ENCODE measurements at places on chromosomes 7 and 10.

DNA sequence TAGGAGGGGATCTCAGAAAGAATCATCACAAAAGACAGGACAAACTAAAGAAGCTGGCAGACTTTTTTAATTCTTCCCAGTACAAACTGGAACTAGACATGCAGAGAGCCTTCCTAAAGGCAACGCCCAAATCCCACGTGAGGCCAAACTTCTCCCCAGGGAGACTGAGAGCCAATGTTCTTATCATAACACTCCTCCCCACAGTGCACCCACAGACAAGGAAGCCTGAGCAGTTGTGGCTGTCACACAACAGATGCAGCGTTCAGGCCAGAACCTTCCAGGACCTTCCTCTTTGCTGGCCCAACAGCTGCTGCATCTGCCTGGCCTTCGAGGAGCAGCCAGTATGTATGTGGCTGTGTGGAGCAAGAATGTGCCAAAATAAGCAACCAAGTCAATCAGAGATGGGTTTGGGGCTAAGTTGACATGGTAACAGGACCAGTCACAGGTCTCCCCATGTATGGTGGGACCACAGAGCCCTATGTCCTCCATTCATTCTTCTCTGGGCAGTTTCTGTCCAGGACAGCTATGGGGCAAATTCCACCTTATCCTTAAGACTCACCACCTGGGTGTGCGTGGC, 34.9 kb downstream of the SRPK2 start:
- no peak for DNase-seq

DNA sequence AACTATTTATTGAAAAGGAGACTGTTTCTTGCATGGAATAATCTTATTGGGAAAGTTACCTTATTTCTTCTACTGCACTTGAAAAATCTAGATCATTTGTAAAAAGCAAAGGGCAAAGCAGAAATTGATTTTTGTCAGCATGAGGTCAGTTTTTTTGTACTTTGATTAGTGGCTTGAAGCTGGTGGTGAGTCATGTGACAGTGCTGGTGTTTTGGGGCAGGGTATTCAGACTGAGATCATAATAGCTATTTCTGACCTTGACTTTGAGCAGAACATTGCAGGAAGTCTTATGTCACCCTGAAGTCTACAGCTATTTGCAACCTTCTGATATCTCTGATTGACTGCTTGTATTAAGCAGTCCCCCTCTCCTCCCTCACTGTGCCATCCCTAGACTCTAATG, 66.3 kb upstream of the SORCS3 start:
- DNase-seq: no peak

- DNase-seq: no peak
These were observed 27.7 kb downstream of the HIP1 start for GRCh38 chr7:75711076-75711475.

DNA sequence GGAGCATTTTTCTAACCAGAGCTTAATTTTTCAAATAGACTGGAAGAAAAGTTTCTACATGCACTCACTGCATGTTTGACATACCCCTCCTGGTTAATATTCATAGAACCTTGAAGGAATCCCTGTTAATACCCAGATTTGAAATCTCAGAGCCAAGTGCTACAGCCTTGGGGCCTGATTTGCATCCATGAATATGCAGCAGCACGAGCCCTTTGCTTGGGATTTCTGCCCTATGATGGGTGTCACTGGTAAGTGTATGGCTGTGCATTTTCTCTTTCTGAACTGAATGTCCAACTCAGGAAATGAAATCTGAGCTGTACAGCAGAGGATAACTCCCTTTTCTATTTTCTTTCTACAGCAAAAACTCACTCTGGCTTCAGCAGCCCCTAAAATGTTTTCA, 1157.5 kb downstream of the XPNPEP1 start:
- no peak for DNase-seq

- DNase-seq: no peak
These were observed 101.6 kb upstream of the PPIF start for GRCh38 chr10:79245539-79246208.

DNA sequence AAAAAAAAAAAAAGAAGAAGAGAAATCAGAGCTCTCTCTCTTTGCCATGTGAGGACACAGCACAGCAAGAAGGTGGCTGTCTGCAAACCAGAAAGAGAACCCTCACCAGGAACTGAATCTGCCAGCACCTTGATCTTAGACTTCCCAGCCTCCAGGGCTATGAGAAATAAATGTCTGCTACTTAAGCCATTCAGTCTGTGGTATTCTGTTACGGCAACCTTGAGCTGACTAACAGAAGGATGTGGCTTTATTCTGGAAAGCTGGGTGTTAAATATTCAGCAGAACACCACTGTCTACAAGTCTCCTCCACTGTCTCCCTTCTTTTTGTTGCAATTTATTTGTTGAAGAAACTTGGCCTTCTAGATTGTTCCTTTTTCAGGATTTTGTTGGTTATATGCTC, 5.0 kb downstream of the COL26A1 start:
- DNase-seq: no peak

DNA sequence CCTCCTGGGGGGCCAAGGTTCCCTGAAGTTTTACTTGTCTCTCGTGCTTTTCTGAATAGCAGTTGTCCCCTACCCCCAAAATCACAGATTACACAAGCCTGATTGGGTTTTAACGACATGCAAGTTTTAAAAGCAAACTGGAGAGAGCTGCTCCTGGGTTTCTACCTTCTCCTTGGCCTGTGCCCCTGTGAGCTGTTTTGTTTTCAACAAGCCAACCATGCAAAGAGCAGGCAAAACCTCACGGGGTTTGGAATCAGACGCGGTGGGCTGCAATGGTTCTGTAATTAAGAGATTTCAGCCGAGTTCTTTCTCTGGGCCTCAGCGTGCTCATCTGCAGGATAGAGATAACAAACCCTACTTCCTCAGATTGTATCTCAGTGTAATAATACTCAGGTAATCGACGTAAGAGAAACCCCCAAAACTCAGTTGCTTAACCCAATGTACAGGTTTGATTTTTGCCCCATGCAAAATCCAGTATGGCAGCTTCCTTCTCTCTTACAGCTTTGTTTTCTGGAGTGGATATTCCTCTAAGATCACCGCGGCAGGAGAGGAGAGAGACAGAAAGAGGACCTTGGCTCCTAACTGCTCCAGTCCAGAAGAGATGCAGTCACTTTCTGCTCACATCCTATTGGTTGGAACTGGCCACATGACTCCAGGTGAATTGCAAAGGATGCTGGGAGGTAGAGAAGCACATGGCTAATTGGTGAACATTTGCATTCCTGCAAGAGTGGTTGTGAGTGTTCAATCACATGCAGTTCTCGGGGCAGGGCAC, 42.0 kb downstream of the MYL10 start:
- DNase-seq: no peak

GRCh38 chr7:16260236-16260728, 161.1 kb downstream of the CRPPA start:
- DNase-seq: no peak

- no peak for DNase-seq
These were observed 85.4 kb downstream of the MALRD1 start for GRCh38 chr10:19133992-19134391.

GRCh38 chr7:47622946-47623640, 41.2 kb upstream of the TNS3 start:
- DNase-seq: no peak

All from stimulated activated CD8-positive, alpha-beta memory T cell treated with anti-CD3 and anti-CD28 coated beads, Interleukin-4, amount 100 ng/mL, for 4 hours (primary cell).